ENCODE measurements at places on chromosomes 5 and 9. TPM values are rescaled to one million over a fixed set of nuclear protein-coding genes. Genes with fewer than 3 reads are reported as not detected.

DNA sequence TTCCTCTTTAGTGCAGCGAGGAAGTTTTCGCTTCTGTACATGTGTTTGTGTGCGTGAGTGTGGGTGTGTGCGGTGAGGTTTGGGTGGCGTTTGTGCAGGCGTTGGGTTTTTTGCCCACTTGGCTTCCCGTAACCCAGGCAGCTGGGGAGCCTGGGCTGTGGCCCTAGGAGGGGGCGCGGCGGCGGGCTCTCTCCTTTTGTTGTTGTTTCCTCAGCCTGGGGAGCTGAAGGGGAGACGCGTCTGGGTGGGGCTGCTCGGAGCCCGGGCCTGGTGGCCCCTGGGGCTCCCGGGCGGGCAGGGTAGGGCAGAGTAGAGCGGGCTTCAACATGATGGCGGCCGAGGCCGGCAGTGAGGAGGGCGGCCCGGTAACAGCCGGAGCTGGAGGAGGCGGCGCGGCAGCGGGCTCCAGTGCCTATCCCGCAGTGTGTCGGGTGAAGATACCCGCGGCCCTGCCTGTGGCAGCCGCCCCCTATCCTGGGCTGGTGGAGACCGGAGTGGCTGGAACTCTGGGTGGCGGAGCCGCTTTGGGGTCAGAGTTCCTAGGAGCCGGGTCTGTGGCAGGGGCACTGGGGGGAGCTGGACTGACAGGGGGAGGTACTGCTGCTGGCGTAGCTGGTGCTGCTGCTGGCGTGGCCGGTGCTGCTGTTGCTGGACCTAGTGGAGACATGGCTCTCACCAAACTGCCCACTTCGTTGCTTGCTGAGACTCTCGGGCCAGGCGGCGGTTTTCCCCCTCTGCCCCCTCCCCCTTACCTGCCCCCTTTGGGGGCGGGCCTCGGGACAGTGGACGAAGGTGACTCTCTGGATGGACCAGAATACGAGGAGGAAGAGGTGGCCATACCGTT, 665 bp downstream of the RASA1 start:
- no peaks in the 10 kb centered on the region for H3K4me1 ChIP-seq
- peak; percentile 71 for DNase-seq
- no peaks in the 10 kb centered on the region for H3K36me3 ChIP-seq
- H3K27me3 ChIP-seq, result no peaks in the 10 kb centered on the region
- peak overlapping the region; percentile 58 for H3K4me3 ChIP-seq
- H3K27ac ChIP-seq, result peak overlapping the region; percentile 79

The RNF180 gene
- total RNA-seq, result 2.8 TPM

GRCh38 chr5:80466669-80467485, 21.0 kb upstream of the FAM151B start:
- H3K27me3 ChIP-seq, result no peaks in the 10 kb centered on the region
- H3K27ac ChIP-seq, result no peak overlapping the region
- peak; percentile 80 for DNase-seq
- no peak overlapping the region for H3K4me3 ChIP-seq
- H3K4me1 ChIP-seq, result no peaks in the 10 kb centered on the region

DNA sequence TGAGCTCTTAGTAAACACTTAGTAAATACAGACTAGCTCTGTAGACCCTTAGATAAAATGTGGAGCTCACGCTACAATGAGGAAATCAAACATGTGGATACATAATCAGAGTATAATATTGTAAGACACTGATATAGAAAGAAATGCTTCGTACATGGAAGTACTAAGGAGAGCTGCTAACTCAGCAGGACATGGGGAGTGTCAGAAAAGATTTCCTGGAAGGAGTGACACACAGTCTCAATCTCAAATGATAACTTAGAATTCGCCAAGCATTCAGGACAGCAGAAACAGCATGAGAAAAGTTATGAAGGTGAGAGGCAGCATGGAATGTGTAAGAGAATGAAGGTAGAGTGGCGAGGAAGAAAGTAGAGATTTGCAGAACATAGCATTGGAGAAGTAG, 80.8 kb downstream of the ZNF622 start:
- H3K27ac ChIP-seq, result no peak overlapping the region
- no peaks in the 10 kb centered on the region for H3K27me3 ChIP-seq
- H3K36me3 ChIP-seq, result no peaks in the 10 kb centered on the region
- H3K4me3 ChIP-seq, result no peak overlapping the region
- no peaks in the 10 kb centered on the region for H3K4me1 ChIP-seq

- no peak for DNase-seq
- no peak overlapping the region for H3K4me3 ChIP-seq
- H3K27ac ChIP-seq, result no peak overlapping the region
- H3K36me3 ChIP-seq, result no peaks in the 10 kb centered on the region
Observed at GRCh38 chr5:27598576-27598975, 560.2 kb upstream of the CDH9 start.

The DRD1 gene
- 2.6 TPM for total RNA-seq

The PRLR gene
- 0.33 TPM for total RNA-seq

GRCh38 chr5:54088081-54088480, 222.3 kb downstream of the ARL15 start:
- no peak overlapping the region for H3K4me3 ChIP-seq
- H3K4me1 ChIP-seq, result peaks cover 5% of the 10 kb centered on the region
- peak overlapping the region; percentile 79 for H3K27ac ChIP-seq
- no peaks in the 10 kb centered on the region for H3K27me3 ChIP-seq
- DNase-seq, result peak; percentile 59
- no peaks in the 10 kb centered on the region for H3K36me3 ChIP-seq

- H3K27ac ChIP-seq, result no peak overlapping the region
- no peaks in the 10 kb centered on the region for H3K4me1 ChIP-seq
- no peak overlapping the region for H3K4me3 ChIP-seq
- no peak for DNase-seq
Observed at GRCh38 chr9:948497-948896, 28.0 kb upstream of the DMRT3 start.

DNA sequence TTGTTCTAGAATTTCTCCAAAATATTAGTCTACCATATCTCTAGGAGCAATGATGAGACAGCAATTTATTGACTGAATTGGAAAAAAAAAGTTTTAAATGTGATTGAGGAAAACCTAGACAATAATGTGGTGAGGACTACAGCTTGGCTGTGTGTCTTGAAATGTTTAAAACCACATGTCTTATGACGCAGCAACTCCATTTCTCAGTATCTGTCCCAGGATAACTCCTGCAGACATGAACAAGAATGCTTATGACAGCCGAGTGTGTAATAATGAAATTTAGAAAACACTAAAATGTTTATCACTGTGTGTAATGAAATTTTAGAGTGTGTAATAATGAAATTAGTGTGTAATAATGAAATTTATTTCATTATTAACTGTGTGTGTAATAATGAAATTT, 254.1 kb upstream of the DAPK1 start:
- H3K27ac ChIP-seq, result no peak overlapping the region
- no peaks in the 10 kb centered on the region for H3K27me3 ChIP-seq
- H3K4me1 ChIP-seq, result no peaks in the 10 kb centered on the region
- no peak overlapping the region for H3K4me3 ChIP-seq
- DNase-seq, result no peak

The PRUNE2 gene
- 95.6 TPM for total RNA-seq

The FBXL7 gene
- 3.3 TPM for total RNA-seq

DNA sequence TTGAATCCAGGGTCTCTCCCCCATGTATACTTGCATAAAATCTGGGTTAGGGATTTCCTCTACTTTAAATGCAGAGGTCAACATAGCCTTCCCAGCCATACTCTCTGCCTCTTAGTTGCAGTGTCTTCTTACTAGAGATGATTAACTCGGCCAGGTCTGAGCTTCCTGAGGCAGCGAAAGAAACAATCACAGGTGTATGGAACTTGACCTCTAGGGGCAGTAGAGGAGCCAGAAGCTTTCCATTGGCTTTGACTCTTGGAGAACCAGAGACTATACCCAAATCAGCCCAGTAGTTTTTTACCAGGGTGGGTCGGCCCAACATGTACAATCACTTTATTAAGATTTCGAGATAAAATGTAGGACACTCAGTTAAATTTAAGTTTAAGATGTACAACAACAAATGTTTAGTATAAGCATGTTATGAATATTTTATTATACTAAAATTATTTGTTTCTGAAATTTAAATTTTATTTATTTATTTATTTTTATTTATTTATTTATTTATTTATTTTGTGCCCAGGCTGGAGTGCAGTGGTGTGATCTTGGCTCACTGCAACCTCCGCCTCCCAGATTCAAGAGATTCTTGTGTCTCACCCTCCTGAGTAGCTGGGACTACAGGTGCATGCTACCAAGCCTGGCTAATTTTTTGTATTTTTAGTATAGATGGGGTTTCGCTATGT, 48.0 kb upstream of the DMRT3 start:
- no peaks in the 10 kb centered on the region for H3K27me3 ChIP-seq
- DNase-seq, result no peak
- H3K36me3 ChIP-seq, result no peaks in the 10 kb centered on the region
- H3K27ac ChIP-seq, result no peak overlapping the region
- H3K4me3 ChIP-seq, result no peak overlapping the region

The FAM78A gene
- total RNA-seq, result 0.33 TPM

- H3K36me3 ChIP-seq, result no peaks in the 10 kb centered on the region
- no peaks in the 10 kb centered on the region for H3K4me1 ChIP-seq
- DNase-seq, result peak; percentile 54
- H3K4me3 ChIP-seq, result no peak overlapping the region
Observed at GRCh38 chr9:6667633-6668280, 22.2 kb upstream of the GLDC start.

The ELAVL2 gene
- total RNA-seq, result under 0.01 TPM

DNA sequence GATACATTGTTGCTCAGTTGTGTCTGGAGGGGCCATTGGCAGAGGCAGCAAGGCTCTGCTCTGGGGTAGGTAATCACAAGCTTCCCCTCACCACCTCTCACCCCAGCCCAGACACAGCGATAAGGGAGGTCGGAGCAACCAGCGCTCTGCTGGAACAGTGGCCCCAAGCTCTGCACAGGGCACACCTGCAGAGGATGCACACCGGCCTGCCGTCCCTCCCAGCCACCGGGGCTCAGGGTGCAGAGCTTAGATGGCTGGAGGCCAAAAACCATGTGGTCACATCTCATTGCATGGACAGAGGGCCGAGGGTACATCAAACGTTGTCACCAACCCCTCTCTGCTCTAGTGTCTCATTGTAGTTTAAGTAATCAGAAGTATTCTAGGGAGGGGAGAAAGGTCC, 95.4 kb upstream of the ICE1 start:
- no peaks in the 10 kb centered on the region for H3K36me3 ChIP-seq
- H3K27ac ChIP-seq, result no peak overlapping the region
- no peaks in the 10 kb centered on the region for H3K27me3 ChIP-seq

- H3K27me3 ChIP-seq, result peaks cover 6% of the 10 kb centered on the region
- H3K36me3 ChIP-seq, result no peaks in the 10 kb centered on the region
- H3K4me1 ChIP-seq, result no peaks in the 10 kb centered on the region
- no peak for DNase-seq
Observed at GRCh38 chr5:72691751-72692150, 124.7 kb upstream of the TNPO1 start.

GRCh38 chr9:102840335-102840734, 154.8 kb upstream of the CYLC2 start:
- no peak overlapping the region for H3K4me3 ChIP-seq
- H3K27ac ChIP-seq, result no peak overlapping the region
- H3K27me3 ChIP-seq, result no peaks in the 10 kb centered on the region

GRCh38 chr5:177357459-177358351, at the start of gene RGS14:
Gene RGS14 (plus strand): TSS chr5:177357924. CDS start chr5:177358025, 101 bp downstream.
- no peak for DNase-seq
- no peak within 1 kb of the TSS for H3K4me3 ChIP-seq
- peaks cover 17% of the 10 kb centered on the region for H3K27me3 ChIP-seq
- no peaks in the 10 kb centered on the region for H3K36me3 ChIP-seq
- no peak within 1 kb of the TSS for H3K27ac ChIP-seq
- no peaks in the 10 kb centered on the region for H3K4me1 ChIP-seq

DNA sequence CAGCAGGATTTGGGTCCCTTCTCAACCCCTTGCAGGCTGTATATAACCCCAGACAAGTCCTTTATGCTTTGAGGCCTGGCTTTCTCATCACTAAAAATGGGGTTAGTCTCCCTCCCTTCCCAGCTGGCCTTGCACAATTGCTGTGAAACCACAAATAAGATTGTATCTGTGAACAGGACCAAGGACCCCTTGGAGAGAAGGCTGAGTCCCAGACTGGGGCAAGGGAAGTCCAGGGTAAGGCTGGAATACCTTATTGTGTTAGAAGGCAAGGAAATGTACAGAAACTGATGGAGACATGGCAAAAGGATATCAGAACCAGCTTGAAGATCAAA, 11.4 kb downstream of the MACROH2A1 start:
- H3K27me3 ChIP-seq, result no peaks in the 10 kb centered on the region
- H3K4me1 ChIP-seq, result peaks cover 43% of the 10 kb centered on the region
- no peak for DNase-seq
- H3K36me3 ChIP-seq, result peaks cover 16% of the 10 kb centered on the region
- no peak overlapping the region for H3K4me3 ChIP-seq

- no peak for DNase-seq
- no peak overlapping the region for H3K27ac ChIP-seq
- no peaks in the 10 kb centered on the region for H3K4me1 ChIP-seq
- no peaks in the 10 kb centered on the region for H3K36me3 ChIP-seq
- no peak overlapping the region for H3K4me3 ChIP-seq
- no peaks in the 10 kb centered on the region for H3K27me3 ChIP-seq
Observed at GRCh38 chr9:93617273-93617672, 40.9 kb downstream of the PHF2 start.

The RALGPS1 gene
- total RNA-seq, result 5.1 TPM

The ANKRD55 gene
- under 0.01 TPM for total RNA-seq

The RIOK2 gene
- total RNA-seq, result 25.4 TPM

The KIF4B gene
- total RNA-seq, result under 0.01 TPM

GRCh38 chr5:27906481-27906880, 868.1 kb upstream of the CDH9 start:
- H3K27ac ChIP-seq, result no peak overlapping the region
- DNase-seq, result no peak
- no peaks in the 10 kb centered on the region for H3K27me3 ChIP-seq

GRCh38 chr9:127106466-127106855, 16.0 kb downstream of the ANGPTL2 start:
- no peak for DNase-seq
- no peak overlapping the region for H3K27ac ChIP-seq
- H3K4me3 ChIP-seq, result no peak overlapping the region
- H3K36me3 ChIP-seq, result peaks cover 20% of the 10 kb centered on the region
- H3K27me3 ChIP-seq, result no peaks in the 10 kb centered on the region

All from fibroblast of lung (primary cell).